ENCODE measurements at places on chromosomes 1 and 21. TPM values are rescaled to one million over a fixed set of nuclear protein-coding genes. Genes with fewer than 3 reads are reported as not detected.

NUDC gene
- total RNA-seq: 18.7 TPM

C1orf116 gene
- under 0.01 TPM for total RNA-seq

CFHR1 gene
- total RNA-seq: not detected

CHRM3 gene
- not detected for total RNA-seq

GUCA2B gene
- not detected for total RNA-seq

HSD3B1 gene
- total RNA-seq: not detected

GREM2 gene
- 8.6 TPM for total RNA-seq

GOLPH3L gene
- 14.7 TPM for total RNA-seq

OR2M3 gene
- not detected for total RNA-seq

CELA3A gene
- not detected for total RNA-seq

SERBP1 gene
- 230 TPM for total RNA-seq

TRIM45 gene
- total RNA-seq: 0.73 TPM

ASCL5 gene
- under 0.01 TPM for total RNA-seq

CADM3 gene
- total RNA-seq: 0.20 TPM

CCDC185 gene
- total RNA-seq: not detected

RO60 gene
- 149 TPM for total RNA-seq

TNFRSF4 gene
- total RNA-seq: not detected

IFNLR1 gene
- not detected for total RNA-seq

S100A7 gene
- total RNA-seq: not detected

C2CD2 gene
- total RNA-seq: 52.6 TPM

IL23R gene
- not detected for total RNA-seq

SHISA4 gene
- 6.6 TPM for total RNA-seq

COL16A1 gene
- total RNA-seq: 58.5 TPM

ODF2L gene
- total RNA-seq: 33.0 TPM

SLC30A10 gene
- total RNA-seq: not detected

CASQ2 gene
- total RNA-seq: not detected

DNAJC11 gene
- 27.2 TPM for total RNA-seq

NCF2 gene
- not detected for total RNA-seq

NRDC gene
- 73.1 TPM for total RNA-seq

DCDC2B gene
- not detected for total RNA-seq

GPR52 gene
- 2.5 TPM for total RNA-seq

MPZL1 gene
- total RNA-seq: 88.4 TPM

SPRR1A gene
- not detected for total RNA-seq

F3 gene
- total RNA-seq: 29.0 TPM

CAPN9 gene
- not detected for total RNA-seq

DNALI1 gene
- total RNA-seq: 7.8 TPM

AMY1C gene
- total RNA-seq: not detected

ADSS2 gene
- 43.2 TPM for total RNA-seq

ADCY10 gene
- under 0.01 TPM for total RNA-seq

Data from subcutaneous preadipocyte (primary cell).